Activated naive CD4-positive, alpha-beta T cell treated with anti-CD3 and anti-CD28 coated beads, Interleukin-2, amount 50 U/mL, for 16 hours (primary cell): ENCODE measurements at places on chromosomes 4 and X.
A peak's percentile ranks its signal among the peaks of the same experiment; 100 is the strongest.

- DNase-seq: peak; percentile 9
Measured at GRCh38 chrX:48003367-48003757, 427 bp downstream of the ZNF182 start.

GRCh38 chr4:73451404-73451803 is 15.4 kb downstream of the AFP start:
- no peak for DNase-seq

- no peak for DNase-seq
Measured at GRCh38 chr4:157574606-157575005, 354.1 kb downstream of the GRIA2 start.

GRCh38 chr4:158906073-158906472 is 137.2 kb downstream of the FNIP2 start:
- no peak for DNase-seq

DNA sequence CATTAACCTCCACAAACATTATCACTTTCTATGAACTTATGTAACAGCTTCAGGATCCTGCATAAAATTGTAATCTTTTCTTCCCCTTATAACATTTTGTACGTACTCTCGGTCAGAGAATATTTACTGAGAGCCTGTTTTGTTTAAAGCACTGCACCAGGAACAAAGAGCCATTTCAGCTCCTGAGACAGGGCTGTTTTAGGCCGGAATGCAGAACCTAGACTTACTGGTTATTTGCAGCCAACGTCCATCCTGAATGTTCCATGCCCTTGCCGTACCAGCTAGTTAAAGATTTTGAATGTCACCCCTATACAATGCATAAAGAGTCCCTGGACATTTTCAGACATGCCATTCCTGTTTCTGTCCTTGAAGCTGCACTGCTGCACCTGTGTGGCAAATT is 248.8 kb downstream of the PCDH7 start:
- no peak for DNase-seq

- DNase-seq: no peak
Measured at GRCh38 chr4:82705169-82705927, 93.2 kb downstream of the SCD5 start.

- DNase-seq: no peak
Measured at GRCh38 chr4:99151995-99152394, 7.9 kb upstream of the ADH4 start.

DNA sequence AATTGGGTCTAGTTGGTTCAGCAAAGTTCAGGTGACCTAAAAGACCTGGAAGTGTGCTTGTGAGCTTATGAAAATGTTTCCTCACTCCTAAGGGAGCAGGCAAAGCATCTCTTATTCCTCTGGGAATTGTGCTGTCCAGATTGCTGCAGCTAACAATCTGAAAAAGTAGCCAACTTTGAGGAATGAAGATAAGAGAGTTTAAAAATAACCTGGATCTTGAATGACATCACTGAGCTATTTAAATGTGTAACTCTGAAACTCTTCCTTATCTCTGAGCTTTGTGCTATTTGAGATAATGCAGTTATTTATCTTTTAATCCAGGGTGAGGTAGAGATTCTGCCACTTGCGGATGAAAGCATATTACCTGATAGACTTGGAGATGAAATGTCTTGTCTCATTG is 384.8 kb downstream of the PPP4R3C start:
- DNase-seq: no peak

GRCh38 chrX:70087857-70088630 is 25.8 kb downstream of the OTUD6A start:
- DNase-seq: no peak

DNA sequence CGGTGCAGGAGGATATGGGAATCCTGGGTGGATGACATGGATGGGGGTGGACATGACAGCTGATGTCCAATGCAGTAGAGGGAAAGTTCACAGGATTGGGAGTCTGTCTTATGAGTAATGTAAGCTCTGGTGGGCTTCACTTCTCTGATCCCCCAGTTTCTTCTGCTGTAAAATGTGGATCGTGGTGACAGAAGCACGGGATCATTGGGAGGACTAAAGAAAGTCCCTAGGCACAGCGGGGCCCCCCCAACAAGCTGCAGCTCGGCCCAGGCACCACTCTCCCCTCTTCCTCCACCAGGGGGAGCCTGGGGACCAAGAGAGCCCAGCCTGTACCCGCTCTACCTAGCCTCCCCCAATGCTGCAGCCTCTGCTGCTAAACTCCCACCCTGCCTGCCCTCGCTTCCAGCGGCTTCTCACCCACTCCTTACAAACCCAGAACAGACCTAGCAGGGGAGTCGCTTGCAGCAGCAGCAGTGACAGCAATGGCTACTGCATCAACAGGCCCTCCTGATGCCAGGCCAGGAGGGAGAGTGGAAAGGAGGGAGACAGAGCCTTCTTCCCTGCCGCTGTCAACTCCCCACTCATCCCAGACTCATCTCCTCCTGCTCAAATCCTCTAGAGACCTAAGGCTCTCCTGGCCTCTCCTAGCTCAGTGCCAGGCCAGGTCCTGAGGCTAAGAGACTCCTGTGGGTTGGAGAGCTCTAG is 36.1 kb upstream of the IQSEC2 start:
- peak; percentile 71 for DNase-seq

DNA sequence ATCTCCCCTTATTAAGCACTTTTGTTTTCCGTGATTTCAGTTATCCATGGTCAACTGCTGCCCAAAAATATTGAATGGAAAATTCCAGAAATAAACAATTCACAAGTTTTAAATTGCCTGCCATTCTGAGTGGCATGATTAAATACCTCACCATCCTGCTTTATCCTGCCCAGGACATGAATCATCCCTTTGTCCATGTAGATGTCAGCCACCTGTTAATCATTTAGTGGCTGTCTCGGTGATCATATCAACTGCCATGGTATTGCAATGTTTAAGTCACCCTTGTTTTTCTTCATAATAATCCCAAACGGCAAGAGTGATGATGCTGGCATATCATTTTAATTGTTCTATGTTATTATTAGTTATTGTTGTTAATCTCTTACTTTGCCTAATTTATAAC is 79.8 kb upstream of the LHFPL1 start:
- no peak for DNase-seq

DNA sequence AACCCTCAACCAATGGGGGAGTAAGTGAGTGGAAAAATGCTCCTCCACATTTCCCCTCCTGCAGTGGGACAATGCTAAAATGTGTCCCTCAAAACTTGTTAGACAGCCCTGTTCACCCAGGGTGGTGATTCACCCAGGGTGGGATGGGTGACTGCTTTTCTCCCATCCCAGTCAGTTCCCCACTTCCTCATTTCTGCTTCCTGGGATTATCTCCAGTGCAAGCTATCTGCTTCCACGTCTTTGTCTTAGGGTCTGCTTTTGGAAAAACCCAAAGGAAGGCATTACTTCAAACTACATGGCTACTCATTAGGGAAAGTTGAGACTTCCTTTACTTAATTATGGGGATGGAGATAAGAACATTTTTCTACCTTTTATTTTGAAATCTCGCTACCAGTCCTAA is 45.5 kb downstream of the ETNPPL start:
- no peak for DNase-seq

- DNase-seq: no peak
Measured at GRCh38 chr4:157294575-157294974, 74.0 kb downstream of the GRIA2 start.

DNA sequence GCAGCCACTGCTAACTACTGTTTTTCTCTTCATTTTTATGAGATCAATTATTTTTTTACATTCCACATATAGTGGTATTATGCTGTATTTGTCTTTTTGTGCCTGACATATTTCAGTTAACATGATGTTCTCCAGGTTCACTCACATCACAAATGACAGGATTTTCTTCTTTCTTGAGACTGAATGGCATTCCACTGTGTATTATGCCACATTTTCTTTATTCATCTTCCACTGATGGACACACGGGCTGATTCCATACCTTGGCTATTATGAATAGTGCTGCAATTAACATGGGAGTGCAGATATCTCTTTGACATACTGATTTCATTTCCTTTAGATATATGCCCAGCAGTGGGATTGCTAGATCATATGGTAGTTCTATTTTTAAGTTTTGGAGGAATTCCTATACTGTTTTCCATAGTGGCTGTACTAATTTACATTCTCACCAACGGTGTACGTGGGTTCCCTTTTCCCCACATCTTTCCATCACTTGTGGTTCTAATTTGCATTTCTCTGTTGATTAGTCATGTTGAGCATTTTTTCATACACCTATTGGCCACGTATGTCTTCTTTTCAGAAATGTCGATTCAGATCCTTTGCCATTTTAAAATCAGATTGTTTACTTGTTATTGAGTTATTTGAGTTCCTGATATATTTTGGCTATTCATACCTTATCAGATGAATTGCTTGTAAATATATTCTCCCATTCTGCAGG is 14.9 kb upstream of the ZCCHC4 start:
- DNase-seq: no peak

GRCh38 chrX:794311-794710 is 163.7 kb downstream of the SHOX start:
- DNase-seq: no peak

GRCh38 chr4:119841361-119841760 is 212.8 kb upstream of the PDE5A start:
- no peak for DNase-seq

- DNase-seq: no peak
Measured at GRCh38 chrX:41110801-41111625, 25.8 kb downstream of the USP9X start.

- no peak for DNase-seq
Measured at GRCh38 chrX:23372220-23372902, 37.7 kb downstream of the PTCHD1 start.

DNA sequence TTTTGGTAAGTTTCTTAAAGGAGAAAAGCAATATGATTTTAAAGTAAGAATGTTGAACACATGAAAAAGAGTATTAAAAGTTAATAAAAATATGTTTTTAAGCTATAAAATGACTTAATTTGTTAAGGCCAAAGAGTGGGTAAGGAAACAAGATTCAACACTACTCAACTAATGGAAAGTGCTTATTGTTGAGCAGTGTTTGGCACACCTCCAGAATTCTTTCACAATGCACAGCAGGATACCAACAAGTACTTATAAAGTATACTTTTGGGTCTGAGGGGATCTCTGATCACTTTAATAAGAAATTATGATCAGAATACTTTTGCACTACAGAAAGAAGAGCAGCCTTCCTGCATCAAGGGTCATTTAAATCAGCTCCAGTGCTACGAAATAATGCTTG is 5.9 kb downstream of the LAMP2 start:
- no peak for DNase-seq

- DNase-seq: no peak
Measured at GRCh38 chrX:11129534-11130105, 18.5 kb downstream of the HCCS start.

GRCh38 chr4:176236946-176237345 is 32.1 kb downstream of the ASB5 start:
- DNase-seq: no peak

DNA sequence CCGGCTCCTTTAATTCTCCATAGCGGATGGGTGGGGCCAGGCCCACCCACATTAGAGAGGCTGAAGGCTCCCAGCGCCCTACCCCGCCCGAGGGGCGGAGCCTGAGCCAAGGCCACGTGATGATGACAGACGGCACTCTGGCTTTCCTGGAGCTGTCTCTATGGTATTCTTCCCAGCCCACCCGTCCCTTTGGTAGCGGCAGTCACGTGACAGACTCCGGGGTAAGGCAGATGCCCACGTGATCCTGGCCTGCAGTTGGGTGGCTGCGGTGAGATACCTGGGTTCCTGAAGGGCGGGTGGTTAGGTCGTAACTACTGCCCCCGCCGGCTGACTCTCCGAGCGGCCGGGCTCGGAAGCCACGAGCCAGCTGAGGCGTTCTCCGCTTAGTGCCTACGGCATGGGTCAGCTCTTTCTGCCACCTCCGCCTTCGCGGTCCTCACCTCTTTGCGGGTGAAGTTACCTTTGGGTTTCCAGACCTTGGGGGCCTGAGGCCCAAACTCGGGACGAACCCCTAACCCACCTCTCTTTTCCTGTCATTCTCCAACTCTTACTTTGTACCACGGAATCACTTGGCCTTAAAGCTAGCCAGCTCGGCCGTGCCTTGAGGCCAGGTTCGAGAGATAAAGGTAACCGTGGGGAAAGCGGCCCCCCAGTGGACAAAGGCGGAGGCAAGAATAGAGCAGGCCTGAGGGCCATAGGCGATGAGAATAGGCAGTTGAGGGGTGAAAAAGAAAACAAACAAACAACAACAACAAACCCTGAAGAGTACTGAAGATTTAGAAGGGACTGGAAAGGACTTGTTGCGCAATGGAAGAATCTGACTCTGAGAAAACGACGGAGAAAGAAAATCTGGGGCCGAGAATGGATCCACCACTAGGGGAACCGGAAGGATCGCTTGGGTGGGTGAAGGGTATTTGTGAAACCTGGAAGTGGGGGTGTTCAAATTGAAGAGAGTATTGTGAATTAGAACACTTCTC is at the start of gene RRAGB:
Gene RRAGB (plus strand): TSS at position 229 of the 977 bp plus-strand sequence. CDS start 579 bp downstream, at position 808.
- peak; percentile 91 for DNase-seq

- no peak for DNase-seq
Measured at GRCh38 chr4:177455561-177455970, 13.3 kb upstream of the AGA start.

DNA sequence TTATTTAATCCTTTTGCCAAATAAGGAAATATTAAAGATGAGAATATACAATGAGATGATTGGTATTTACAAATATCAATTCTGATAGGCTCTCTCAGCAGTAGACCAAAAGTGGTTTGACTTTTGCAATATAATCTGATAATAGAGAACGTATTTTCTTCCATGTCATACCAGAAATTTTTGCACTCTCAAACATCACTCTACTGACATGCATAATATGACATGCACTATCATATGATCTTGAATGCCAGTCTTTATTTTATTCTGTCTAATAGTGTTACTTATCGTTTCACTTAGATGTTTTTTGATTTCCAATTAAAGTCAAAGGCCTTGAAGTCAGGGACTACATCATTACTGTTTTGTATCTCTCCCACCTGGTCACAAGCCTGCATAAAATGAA is 259.2 kb downstream of the PCDH7 start:
- DNase-seq: no peak

- no peak for DNase-seq
Measured at GRCh38 chr4:71404049-71404448, 65.2 kb downstream of the SLC4A4 start.

GRCh38 chrX:56029188-56029587 is 203.0 kb upstream of the KLF8 start:
- no peak for DNase-seq
